ENCODE measurements at places on chromosomes 1 and 21.

- DNase-seq = no peak
Observed at GRCh38 chr1:43621861-43622260, 28.1 kb upstream of the KDM4A start.

GRCh38 chr1:9684801-9685200, 33.3 kb downstream of the PIK3CD start:
- no peak for DNase-seq

- no peak for DNase-seq
Observed at GRCh38 chr21:32425628-32426027, 13.1 kb downstream of the EVA1C start.

DNA sequence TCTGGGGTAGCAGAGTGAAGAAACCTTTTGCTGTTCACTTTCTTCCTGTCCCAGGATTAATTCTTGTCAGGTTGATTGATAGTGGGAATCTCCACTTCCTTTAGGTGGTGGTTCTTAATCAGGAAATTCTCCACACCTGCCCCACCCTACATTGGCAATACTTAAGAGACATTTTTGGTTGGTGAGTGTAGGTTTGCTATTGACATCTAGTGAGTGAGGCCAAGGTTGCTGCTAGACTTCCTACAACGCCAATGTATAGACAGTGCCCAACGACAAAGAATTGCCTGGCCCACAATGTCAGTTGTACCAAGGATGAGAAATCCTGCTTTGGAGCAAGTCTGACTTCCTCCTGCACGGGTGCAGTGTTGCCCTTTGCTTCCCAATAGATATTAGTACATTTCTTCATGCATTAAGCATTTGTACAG, 38.5 kb downstream of the MAP3K7CL start:
- no peak for DNase-seq

GRCh38 chr1:47031585-47031984, 8.1 kb downstream of the CYP4X1 start:
- no peak for DNase-seq

DNA sequence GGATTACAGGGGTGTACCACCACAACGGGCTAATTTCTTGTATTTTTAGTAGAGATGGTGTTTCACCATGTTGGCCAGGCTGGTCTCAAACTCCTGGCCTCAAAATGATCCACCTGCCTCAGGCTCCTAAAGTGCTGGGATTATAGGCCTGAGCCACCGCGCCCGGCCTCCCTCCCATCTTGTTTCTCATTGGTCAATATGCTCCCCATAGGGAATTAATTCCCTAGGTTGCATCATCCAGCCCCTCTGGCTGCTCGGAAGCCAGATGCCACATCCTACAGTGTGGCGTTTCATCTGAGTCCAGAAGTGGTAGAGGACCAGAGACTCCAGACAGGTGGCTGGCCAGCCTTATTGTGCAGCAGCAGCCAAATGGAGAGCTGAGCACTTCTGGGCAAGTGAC, 11.5 kb upstream of the VASH2 start:
- no peak for DNase-seq

DNA sequence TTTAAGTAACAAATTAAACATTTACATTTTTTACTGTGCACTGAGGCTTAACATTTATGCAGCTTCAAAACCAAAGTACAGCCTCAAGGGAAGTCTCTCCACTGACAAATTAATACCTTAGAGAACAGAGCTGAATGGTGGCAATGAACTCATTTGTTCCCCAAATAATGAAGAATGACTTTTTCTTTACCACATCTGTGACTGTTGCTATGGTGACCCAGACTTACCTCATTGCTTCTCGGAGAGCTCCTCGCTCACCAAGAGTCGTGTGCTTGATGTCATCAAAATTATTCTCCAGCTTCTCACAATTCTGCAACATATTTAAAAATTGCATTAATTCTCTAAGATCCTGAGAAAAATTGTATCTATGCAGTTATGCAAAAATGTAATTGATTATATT, 92.9 kb downstream of the DPYD start:
- no peak for DNase-seq

DNA sequence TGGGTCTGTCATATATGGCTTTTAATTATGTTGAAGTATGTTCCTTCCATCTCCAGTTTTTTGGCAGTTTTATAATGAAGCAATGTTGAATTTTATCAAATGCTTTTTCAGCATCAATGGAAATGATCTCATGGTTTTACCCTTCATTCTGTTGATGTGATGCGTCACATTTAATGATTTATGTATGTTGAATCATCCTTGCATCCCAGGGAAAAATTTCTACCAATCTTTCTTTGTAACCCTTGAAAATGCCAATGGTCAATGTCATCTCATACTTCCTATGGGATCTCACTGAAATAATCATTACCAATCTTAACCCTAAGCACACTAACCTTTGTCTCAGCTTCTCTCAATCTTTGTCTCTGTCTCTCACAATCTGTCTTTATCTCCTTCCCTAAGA, 1004.0 kb downstream of the KCNT2 start:
- DNase-seq = no peak

GRCh38 chr1:100883963-100884362, 10.7 kb downstream of the EXTL2 start:
- DNase-seq = no peak

DNA sequence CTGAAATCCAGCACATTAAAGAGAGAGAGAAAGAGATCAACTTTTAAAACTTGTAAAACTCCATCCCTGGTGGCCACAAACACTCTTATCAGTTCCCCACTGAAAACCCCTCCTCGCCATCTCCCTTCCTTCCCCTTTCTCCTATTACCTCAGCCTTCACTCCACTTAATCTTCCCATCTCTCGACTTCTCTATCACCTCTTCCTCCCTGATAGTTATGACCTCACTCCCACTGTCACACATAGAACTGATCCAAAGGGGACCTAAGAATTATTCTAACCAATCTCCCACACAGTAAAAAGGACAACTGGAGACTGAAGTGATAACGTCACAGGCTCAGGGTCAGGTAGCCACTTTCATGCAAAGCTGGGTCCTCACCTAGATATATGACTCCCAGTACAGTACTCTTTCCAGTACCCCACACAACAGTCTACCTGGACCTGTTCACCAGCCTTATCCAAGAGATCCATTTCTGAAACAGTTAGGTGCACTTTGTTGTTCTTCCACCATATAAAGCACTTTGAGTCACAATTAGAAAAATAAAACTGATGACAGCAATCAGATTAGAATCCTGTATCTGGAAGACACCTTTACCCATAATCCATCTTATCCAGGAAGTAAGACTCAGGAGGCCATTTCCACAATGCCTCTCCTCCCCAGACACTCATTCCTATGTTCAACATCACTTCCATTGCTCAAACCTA, 324.8 kb downstream of the SMYD3 start:
- no peak for DNase-seq

Data from GM12864 (cell line).